Activated CD8-positive, alpha-beta memory T cell treated with anti-CD3 and anti-CD28 coated beads, Interleukin-2, amount 10 ng/mL, durations not matched to agents 7 days and 5 days (primary cell): ENCODE measurements at places on chromosomes 7 and 10.

- no peak for DNase-seq
These were observed 169.3 kb upstream of the MAGI2 start for GRCh38 chr7:79622781-79623180.

DNA sequence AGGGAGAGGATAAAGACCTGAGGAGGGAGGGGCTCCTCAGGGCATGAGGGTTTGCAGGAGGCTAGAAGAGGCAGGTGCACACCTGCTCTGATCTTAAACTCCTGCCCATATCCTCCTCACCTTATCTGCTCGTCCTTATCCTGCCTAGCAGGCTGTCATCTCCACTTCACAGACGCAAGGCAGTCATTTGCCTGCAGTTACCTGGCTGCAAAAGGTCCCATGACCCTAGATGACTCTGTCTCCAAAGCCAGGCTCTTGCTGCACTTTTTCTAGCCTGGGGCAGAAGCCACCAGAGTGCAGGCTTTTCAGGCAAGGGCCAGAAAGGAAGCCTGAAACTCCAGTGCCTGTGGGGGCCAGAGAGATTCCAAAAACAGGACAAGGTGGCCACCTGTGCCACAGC is 1.7 kb upstream of the ZNF853 start:
- DNase-seq: no peak

GRCh38 chr10:10032991-10033390 is 984.7 kb upstream of the CELF2 start:
- no peak for DNase-seq

GRCh38 chr7:1056785-1057410 is 12.6 kb downstream of the GPR146 start:
- DNase-seq: no peak

DNA sequence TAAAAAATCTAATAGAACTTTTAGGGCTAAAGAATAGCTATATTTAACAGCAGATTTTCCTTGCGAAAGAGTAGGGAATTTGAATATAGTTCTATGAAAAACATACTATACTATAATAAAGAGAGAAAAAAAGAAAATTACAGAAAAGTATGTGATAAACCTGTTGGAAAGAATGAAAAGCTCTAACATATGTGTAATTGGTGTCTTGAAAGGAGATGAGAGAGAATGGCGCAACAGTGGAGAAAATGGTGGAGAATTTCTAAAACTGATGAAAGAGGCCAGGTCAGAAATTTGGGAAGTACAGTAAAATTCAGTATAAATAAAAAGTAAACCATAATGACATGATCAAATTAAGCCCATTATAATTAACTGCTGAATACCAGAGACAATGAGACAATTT is 20.8 kb upstream of the CACNA2D1 start:
- DNase-seq: no peak

DNA sequence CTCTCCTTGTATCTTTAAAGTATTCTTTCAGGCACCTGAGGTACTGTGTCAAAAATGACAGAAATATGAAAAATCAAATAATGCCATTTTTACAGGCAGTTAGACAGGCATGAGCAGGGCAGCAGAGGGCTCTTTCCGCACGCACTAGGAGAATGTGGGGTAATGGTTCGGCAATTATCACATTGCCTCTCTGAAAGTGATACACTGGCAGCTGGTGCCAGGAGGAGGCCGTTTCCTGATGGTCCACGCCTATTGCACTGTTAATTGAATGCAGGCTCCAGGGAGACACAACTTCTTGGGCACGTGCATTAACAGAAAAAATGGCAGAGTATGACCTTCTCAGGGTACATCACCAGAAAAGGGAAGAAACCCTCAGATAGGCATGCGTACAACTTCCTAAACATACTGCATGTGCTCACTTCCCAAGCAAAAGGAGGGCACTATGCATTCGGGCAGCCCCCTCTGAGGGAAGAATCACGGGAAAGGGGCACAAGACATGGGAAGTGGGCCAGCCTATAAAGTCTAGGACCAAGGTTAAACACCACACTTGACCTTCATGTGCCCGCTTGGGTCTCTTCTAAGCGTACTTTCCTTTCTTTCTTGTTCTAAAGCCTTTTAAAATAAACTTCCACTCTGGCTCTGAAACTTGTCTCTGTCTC is 161.7 kb downstream of the TNS3 start:
- no peak for DNase-seq
